Ascending aorta (tissue), 2 donors: ENCODE measurements at places on chromosomes 4 and X. TPM values are rescaled to one million over a fixed set of nuclear protein-coding genes. Genes with fewer than 3 reads are reported as not detected.

WAS gene
- 29.5 TPM for total RNA-seq

DNA sequence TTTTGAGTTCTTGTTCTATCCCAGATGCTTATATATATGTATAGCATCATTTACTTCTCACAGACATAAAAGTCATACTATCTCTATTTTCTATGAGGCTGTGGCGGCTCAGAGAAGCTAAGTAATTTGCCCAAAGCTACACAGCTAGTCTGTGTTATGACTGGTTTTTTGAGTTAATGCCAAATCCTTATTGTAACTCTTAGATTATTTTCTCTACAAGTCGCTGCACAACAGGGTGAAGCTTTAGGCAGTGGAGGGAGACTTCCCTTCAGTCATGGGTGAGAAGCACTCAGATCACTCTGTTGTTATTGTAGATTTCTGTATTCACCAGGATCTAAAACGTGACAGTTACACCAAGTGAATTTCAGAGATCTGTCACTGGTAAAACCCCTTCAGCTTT lies 48.1 kb downstream of the WWC2 start:
- no peak for DNase-seq

DNA sequence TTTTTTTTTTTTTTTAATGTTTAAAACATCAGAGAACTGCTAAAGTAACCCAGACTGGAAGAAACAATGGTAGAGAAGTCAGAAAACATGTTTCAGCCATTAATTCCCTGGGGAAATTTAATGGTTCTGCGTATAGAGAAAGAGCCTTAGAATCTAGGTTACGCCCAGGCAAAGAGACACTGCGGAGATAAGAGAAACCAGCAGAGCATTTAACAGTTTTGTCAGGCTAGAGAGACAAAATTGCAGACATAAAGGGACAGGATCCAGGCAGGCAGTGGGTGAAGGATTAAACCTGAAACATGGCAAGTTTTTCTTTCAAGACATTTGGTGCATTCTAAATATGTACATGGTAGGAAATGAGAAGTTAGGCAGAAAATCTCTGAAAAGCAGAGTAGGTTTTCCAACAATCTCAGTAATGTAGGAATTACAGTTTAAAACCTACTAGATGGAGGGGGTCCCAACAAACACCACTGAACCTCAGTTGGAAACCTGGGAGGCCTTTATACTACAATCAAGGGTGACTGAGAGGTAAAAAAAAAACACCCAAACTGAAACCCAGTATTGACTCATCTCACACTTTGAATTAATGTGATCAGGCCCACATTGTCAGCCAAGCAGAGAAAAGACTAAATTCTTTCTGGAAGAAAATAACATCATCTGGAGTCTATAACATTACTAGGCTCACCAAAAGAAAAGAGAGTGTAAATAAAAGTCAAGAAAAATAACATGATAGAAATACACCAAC lies 254.2 kb upstream of the NWD2 start:
- DNase-seq = no peak

- no peak for DNase-seq
Measured at GRCh38 chrX:46589977-46590723, 16.6 kb downstream of the CHST7 start.

DNA sequence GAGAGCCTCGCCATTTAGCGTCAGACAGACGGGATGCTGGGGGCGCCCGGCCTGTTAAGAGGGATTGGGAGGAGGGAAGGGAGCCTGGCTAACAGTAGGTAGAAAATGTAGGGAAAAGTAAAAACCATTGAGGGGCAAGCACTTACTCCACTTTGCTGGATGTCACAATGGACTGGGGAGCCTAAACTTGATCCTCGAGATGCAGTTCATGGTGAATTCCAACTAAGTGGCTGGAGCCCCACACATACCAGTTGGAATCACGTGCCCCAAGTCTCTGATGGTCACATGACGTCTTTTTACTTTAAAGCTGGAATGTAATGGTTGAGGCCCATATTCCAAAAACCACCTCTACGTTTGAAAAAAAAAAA lies 1.5 kb downstream of the PLS3 start:
- no peak for DNase-seq

DNA sequence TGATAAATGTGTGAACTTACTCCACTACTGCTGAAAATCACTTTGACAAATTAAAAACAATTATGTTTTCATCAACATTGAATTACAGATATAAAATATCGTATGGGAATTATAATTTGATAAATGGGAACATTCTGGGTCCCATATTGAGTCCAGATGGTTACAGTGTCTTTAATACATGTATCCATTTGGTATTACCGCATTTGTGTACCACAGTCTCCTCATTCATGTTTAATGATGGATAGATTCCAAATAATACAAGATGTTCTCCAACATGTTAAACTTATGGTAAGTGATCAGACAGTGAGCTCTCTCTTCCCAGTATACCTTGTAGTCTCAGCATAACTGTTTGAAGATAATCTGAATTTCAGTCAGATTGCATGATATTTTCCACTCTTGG lies 1706.8 kb upstream of the PCDH7 start:
- DNase-seq = no peak

- no peak for DNase-seq
Measured at GRCh38 chrX:131762802-131763234, 218.9 kb downstream of the OR13H1 start.

- no peak for DNase-seq
Measured at GRCh38 chrX:129449148-129449547, 74.1 kb downstream of the SMARCA1 start.
